Pulmonary artery endothelial cell (primary cell): ENCODE measurements at places on chromosomes 7 and 10.

DNA sequence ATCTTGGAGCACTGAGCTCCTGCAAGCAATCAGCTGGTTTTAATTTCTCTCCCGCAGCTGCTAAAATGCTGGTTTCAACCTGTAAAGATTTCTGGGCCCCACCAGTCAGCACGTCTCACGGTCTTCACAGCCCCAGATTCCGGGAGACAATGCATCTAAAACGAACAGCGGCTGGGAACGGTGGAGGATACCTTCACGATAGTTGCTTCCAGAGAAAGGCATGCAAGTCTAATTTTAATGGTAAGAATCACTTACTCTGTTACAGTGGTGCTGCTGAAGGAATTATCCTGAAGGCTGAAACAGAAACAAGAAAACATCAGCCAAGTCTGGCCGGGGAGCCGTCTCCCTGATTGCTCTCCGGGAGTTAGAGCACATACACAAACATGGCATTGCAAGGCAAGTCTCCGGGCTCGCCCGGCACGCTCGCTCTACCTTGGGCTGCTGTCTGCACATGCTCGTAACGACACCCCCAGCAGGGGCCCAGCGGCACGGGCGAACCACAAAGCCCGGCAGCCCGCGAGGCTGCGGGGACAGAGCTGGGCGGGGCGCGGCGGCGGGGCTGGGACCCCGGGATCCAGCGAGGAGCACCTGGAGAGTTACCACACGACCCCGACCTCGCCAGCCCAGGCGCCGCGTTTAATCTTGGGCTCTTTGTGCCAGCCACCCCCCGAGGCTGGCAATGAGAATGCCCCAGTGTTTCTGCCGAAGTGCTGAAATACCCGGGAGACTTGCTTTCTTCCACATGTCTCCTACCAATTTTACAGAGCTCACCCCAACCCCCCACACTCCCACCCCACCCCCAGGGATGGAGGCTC, at the start of gene FAM13C:
Gene FAM13C (minus strand): TSS at position 406 of the 815 bp plus-strand sequence. CDS start 89 bp downstream, at position 317.
- DNase-seq: no peak

- DNase-seq: no peak
These were observed 50.4 kb downstream of the CASD1 start for GRCh38 chr7:94559972-94560371.

GRCh38 chr10:3119796-3120459, 52.6 kb downstream of the PFKP start:
- DNase-seq: no peak

DNA sequence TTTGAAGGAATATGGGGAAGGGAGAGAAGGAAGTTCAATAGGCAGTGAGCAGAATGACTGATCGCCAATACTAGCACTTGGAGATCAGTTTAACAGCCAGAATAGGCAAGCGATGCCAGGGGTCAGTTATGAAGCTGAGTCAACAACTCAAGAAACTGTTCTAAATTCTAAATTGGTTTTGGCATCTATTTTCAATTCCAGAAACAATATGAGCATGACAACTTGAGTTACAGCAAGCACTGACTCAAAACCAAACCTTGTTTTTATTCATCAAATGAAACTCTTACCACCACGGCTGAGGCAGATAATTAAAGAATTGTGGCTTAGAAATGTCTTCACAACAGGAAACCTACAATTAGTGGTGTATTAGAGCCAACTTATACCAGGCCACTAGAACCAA, 180.5 kb upstream of the ASAH2 start:
- DNase-seq: no peak
